Thoracic aorta (tissue), 2 donors: ENCODE measurements at places on chromosomes 3 and 15.

GRCh38 chr3:8301977-8302735 lies 199.5 kb upstream of the LMCD1 start:
- no peak for DNase-seq

GRCh38 chr3:117695321-117695720 lies 985.7 kb downstream of the TUSC7 start:
- DNase-seq, result no peak

DNA sequence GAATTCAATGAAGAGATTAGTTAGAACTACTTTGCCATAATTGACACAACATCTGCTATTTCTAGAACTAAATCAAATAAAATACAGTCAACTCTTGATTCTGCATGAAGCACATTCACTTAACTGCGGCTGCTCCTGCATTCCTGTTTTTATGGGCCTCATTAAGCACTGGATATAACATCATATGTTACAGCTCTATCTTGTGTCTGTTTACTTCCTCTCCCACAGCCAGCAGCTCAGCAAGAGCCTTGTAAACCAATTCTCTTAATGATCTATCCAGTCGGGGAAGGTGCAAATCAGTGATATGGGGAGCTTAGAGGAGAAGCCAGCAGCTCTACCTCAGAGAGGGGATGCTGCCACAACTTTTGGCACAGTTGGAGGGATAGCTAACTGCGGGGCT lies 329.2 kb downstream of the ARRDC4 start:
- no peak for DNase-seq

GRCh38 chr3:29331456-29332194 lies 50.8 kb downstream of the RBMS3 start:
- DNase-seq, result no peak
